ENCODE measurements at places on chromosomes 13 and 19.

- DNase-seq = no peak
These were observed 7.5 kb downstream of the COG3 start for GRCh38 chr13:45472171-45472705.

DNA sequence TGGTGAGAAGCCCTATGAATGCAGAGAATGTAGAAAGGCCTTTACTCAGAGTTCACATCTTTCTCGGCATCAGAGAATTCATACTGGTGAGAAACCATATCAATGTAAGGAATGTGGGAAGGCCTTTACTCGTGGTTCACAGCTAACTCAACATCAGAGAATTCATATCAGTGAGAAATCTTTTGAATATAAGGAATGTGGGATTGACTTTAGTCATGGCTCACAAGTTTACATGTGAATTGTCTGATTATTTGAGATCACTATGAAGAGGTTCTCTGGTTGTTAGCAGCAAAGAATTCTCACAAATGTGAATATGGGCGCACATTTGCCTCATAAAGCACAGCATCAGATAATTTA is 43.7 kb downstream of the ZNF585A start:
- no peak for DNase-seq

GRCh38 chr13:35648201-35648600 is 171.7 kb upstream of the MAB21L1 start:
- DNase-seq = no peak

GRCh38 chr13:91358387-91358782 is 10.9 kb downstream of the MIR17HG start:
- DNase-seq = no peak

- no peak for DNase-seq
These were observed 352.6 kb downstream of the ENOX1 start for GRCh38 chr13:43434191-43434590.

DNA sequence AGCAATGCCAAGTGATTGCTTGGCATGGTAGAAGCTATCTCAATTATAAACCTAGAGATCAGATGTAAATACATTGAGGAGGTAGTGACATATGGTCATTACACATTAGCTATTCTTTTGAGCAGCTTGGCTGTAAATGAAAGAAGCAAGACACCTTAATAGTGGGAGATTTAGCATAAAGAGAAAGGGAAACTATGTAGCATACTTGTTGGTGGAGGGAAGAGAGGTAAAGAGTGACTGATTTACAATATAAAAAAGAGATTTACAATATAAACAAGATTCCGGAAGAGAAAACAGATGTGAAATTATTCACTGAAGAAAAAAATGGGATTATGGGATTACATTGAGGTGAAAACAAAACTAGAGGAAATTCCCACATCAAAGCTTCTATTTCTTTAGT is 2009.6 kb downstream of the OLFM4 start:
- DNase-seq = no peak

- no peak for DNase-seq
These were observed 93.9 kb downstream of the COL4A2 start for GRCh38 chr13:110400786-110401533.

DNA sequence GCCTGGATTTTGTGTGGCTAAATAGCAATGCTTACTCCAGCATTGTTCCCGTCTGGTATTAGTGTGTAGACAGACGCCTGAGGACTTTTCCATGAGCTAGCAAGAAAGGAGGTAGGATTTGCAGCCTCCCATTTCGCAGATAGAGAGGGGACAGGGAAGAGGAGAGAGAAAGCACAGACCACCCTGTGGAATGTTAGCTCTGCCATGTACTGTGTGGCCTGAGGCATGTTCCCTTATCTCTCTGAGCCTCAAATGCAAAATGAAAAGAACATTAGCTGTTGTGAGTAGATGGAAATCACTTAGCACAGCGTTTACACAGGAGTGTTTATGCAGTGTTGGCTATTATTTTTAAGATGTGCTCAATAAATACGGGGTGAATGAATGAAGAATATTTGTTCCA is 45.5 kb downstream of the OLFM4 start:
- DNase-seq = no peak

- DNase-seq = no peak
These were observed 3.1 kb downstream of the CDX2 start for GRCh38 chr13:27965740-27966640.

GRCh38 chr13:97448503-97449251 is 14.7 kb downstream of the RAP2A start:
- DNase-seq = no peak

DNA sequence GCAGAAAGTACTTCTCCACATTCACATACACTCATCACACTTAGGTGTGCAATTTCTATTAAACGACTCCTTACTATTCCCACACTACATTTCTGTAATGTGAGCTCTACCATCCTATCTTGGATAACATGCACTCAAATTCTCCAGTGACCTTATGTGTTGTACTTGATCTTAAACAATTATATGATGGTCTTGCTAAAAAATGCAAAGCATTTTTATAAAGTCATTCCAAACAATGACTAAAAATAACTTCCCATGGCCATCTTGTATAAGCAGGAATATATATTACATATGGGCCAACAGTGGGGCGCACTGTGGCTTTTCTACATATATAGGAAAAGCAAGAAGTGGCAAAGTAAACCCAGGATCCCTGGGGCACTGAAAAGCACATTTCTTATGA is 155.5 kb downstream of the FLT1 start:
- DNase-seq = no peak

DNA sequence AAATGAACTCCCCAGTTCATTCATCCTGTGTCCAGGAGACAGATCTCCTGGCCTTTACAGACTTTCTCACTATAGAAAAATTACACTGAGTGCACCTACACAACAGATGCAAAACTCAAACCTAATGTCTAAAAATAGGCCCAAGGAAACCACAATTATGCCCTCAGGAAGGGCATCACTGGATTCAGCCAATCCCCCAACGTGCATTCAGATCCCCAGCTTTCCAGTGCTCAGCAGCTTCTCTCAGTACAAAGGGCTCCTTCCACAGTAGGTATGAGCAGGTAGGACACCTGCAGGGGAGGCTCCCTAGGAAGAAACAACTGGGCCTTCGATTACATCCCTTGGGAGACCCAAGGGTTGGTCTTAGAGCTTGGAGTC is 2.1 kb downstream of the ZNF709 start:
- no peak for DNase-seq

DNA sequence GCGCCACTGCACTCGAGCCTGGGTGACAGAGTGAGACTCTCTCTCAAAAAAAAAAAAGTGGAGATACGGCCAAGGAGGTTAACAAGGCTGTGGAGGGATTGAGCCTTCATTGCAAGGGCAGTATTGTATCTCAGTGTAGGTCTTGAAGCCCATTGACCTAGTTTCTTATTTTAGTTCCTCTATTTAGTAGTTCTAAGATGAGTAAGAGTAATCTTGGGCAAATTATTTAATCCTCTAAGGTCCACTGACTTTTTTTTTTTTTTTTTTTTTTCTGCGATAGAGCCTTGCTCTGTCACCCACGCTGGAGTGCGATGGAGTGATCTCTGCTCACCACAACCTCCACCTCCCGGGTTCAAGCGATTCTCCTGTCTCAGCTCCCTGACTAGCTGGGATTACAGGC is 14.3 kb upstream of the ILF3 start:
- DNase-seq = no peak

DNA sequence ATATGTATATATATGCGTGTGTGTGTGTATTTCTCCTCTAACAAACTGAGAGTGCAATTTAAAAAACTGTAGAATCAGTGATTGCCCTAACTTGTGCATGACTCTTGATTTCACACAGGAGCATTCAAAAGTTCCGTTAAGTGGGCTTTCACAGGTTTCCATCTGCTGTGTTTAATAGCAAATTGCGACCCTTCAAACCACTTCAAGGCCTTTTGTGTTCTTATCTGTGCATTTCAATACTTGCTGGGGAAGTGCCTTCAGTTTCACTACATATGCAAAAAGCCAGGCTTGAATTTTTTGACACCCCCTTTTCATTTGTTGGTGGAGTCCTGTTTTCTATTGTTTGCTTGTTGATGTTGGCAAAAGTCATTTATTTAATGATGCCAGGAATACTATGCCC is 158.0 kb downstream of the TM9SF2 start:
- DNase-seq = no peak

DNA sequence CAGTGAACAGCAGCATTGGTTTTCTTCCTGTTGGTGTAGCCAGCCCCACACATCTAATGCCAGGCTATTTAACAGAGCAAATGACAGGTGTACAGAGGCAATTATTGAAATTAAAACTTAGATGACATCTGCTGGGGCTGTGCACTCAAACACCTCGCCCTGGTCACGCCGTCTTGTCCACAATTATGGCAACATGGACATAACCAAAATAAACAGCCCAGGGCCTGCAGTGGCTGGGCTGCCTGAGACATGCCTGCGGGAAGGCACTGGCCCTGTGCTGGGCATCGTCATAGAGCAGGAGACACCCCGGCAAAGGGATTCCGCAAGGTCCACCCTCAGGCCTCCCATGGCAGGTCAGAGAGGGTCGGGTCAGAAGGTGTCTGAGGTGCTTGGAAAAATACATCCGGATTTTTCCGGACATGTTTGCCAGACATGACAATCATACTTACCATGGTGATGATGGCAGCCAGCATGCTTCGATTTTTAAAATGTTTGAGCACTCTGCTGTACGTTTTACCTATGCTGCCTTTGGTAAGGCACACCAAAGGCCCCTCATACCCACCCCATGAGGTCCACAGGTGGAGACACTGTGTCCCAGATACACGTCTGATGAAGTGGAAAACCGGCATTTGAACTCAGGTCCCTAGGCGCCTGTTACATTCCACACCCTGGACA is 47.8 kb downstream of the TSHZ3 start:
- DNase-seq = no peak

Measured in stimulated activated CD4-positive, alpha-beta T cell treated with anti-CD3 and anti-CD28 coated beads, Interleukin-1b, Interleukin-23, amount 100 ng/mL, for 24 hours (primary cell).